ENCODE measurements at places on chromosomes 2 and 18.

DNA sequence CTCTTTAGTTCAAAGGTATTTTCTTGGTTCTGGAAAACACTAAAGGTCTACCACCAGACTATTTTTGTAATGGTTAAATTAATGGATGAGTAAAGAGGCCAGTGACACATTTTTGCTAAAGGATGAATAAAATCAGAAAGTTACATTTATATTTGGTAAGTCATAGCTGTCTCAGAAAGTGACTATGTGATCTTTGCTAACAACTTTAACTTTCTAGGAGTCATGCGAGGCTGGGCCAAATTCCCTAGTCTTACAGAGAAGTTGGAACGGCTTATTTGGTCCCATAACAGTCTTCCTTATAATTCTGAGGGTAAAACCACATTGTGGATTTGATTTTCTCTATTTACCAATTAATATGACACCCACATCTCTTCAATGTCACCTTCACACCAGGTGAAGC lies 198.1 kb downstream of the PDE1A start:
- DNase-seq, result no peak

- DNase-seq, result no peak
These were observed 153.3 kb upstream of the NDUFV2 start for GRCh38 chr18:8949206-8949605.

GRCh38 chr2:207504513-207505170 lies 25.1 kb upstream of the CREB1 start:
- DNase-seq, result no peak

- DNase-seq, result no peak
These were observed 87.0 kb upstream of the CXCR4 start for GRCh38 chr2:136204971-136205370.

- no peak for DNase-seq
These were observed 205.5 kb downstream of the BCL2 start for GRCh38 chr18:63113899-63114565.

- no peak for DNase-seq
These were observed 404.1 kb upstream of the CDH19 start for GRCh38 chr18:67007999-67008398.

GRCh38 chr2:154338352-154338967 lies 360.0 kb upstream of the KCNJ3 start:
- no peak for DNase-seq

DNA sequence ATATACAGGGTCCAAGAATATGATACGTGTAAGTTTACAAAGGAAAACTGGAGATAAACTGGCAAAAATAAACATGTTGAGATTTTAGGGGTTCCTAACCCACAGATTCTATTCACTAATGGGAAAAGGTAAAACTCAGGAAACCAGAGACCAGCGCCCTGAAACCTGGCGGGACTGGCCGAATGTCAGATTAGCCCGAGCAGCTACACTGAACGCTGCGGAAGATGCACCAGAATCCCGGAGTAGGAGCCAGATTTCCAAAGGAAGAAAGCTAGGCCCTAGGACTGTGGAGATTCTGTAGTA lies 679 bp upstream of the WDR75 start:
- DNase-seq, result no peak

GRCh38 chr2:74917702-74918619 lies 40.5 kb upstream of the POLE4 start:
- no peak for DNase-seq

DNA sequence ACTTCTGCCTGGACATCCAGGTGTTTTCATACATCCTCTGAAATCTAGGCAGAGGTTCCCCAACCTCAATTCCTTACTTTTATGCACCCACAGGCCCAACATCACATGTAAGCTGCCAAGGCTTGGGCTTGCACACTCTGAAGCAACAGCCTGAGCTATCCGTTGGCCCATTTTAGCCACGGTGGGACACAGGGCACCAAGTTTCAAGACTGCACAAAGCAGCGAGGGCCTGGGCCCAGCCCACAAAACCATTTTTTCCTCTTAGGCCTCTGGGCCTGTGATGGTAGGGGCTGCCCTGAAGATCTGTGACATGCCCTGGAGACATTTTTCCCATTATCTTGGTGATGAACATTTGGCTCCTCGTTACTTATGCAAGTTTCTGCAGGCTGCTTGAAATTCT lies 5.9 kb downstream of the C2orf69 start:
- DNase-seq, result no peak

- DNase-seq, result no peak
These were observed at the start of gene CPO for GRCh38 chr2:206939340-206939739. TSS of gene CPO (plus strand) at chr2:206939518. CDS start at chr2:206939600, 82 bp downstream.

- no peak for DNase-seq
These were observed 230.5 kb downstream of the PIK3C3 start for GRCh38 chr18:42185486-42185885.

Measured in activated gamma-delta T cell treated with anti-CD3 and anti-CD28 coated beads, Interleukin-2, amount 50 U/mL, for 16 hours (primary cell).